ENCODE measurements at places on chromosomes 3 and 15.

DNA sequence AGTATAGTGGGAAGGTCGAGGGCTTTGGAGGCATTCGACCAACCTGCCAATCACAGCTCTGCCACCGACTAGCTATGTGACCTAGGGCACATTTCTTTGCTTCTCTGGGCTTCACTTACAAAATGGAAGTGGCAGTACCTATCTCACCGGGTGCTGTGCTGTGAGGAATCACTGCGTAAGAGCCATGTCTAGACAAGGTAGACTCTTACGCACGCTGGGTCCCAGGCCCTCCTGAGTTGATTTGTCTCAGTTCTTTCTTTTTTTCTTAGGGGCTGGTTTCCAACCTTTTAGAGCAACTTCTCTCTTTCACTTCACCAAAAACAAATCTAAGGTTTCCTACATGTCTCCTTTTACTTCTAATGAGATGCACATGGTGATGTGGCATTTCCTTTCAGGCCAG is 18.8 kb downstream of the CA12 start:
- DNase-seq, result no peak

- no peak for DNase-seq
Observed at GRCh38 chr3:69282181-69282580, 103.7 kb downstream of the FRMD4B start.

DNA sequence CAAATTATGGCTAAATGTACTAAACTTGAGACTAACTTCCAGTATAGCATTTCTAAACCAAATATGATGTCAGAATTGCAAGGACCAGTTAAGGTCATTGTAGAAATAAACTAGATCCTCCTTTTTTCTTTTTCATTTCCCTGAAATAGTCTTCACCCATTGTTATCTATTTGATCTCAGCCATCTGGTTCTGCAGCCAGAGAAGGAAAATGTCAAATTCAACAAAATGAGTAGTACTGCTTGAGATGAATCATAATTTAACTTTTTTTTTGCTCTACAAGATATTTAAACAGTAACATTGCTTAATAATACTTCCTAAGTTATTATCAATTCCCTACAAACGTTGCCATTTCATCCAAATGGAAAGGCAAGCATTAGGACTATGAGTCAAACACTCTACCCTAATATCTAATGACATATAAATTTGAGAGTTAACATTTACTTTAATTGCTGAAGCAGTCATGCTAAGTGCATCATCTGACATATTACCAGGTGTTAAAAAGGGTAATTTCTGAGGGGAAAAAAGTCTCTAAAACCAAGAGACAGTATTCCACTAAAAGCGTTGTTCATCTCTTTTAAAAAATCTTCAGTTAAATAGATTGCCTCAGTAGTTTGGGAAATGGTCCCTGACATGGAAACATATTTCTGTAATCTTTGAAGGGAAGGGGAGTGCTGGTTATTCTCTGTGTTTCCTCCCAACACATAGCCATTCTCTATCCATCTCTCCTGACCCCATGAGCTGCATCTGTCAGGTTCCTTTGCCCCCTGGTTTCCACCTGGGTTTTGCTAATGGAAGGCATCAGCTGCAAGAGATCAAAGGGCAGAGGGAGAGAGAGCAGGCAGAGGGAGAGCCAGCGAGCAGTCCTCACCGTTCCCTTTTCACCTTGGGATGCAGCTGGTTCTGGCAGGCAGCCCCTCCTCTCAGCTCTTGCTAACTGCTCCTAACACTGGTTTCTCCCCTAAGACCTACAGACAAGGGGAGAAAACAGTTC is 138.5 kb downstream of the ARPP21 start:
- DNase-seq, result no peak

DNA sequence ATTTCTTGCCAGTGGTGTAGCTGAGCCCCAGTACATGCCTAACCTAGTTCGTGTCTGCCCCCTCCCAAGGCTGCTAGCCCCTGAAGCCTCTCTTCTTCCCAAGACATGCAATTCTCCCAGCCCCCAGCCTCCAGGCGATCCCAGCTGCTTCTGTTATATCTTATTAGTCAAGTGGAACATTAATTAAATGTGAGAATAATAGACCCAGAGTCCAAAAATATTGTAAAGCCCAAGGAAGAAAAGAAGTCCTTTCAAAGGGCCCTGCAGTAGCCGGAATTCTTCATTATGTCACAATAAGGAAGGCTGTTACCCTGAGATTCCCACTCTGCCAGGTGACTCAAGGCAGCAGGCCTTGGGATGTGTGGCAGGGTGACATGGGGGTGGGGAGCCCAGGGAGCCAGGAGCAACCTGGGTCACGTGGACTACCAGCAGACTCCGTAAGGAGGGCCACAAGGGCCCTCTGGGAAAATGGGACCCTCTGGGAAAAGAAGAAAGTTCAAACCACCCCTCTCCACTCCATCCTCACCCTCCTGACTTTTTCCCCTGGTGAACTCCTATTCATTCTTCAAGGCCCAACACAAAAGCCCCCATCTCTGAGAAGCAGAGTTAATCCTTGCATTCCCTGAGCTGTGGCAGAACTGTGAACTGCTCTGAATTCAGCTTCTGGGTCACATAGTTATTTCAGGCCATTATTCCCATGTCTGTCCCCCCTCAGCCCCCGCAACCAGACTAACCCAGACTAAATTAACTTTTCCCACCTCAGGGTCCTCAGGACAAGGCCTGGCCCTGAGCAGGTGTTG is 21.8 kb upstream of the TRH start:
- no peak for DNase-seq
